ENCODE measurements at places on chromosomes 16 and 17. TPM values are rescaled to one million over a fixed set of nuclear protein-coding genes. Genes with fewer than 3 reads are reported as not detected.
A peak's percentile ranks its signal among the peaks of the same experiment; 100 is the strongest.

DNA sequence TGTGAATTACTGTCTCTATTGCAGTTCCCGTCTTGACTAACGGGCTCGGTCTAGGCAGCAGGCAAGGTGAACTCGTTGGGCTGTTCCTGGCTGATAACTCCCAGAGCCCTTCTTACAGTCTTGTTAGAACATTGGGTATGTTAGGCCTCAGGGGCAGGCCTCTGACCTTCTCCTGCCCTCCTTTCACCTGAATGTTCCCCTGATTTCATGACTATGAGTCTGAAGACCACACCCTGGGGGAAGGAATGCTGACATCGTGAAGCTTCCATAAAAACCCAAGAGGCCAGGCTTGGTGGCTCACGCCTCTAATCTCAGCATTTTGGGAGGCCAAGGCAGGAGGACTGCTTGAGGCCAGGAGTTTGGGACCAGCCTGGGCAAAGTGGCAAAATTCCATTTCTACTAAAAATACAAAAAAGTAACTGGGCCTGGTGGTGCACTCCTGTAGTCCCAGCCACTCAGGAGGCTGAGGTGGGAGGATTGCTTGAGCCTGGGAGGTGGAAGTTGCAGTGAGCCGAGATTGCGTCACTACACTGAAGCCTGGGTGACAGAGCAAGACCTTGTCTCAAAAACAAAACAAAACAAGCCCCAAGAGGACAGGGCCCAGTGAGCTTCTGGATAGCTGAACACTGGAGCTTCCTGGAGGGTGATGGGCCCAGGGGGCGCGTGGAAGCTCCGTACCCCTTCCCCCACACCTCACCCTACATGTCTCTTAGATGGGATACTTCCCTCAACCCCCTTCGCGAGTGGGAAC is 47.8 kb upstream of the FBXO47 start:
- DNase-seq, result no peak

DNA sequence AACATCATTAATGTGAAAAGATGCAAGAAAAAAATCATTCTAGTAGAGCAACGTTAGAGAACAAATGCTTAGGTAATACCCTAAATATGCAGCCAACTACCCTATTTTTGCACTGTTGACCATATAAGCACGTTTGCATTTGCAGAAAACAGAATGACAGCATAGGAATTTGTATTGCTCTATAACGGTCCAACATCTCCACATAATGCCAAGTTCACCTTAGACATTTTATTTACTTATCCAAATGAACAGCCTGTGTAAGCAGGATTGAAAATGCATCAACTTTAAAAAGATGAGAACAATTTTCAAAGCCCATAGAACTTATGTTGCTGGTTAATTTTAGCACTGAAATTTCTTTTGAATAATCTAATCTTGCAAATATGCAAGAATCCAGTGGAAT is 19.1 kb upstream of the RSL1D1 start:
- DNase-seq, result no peak

DNA sequence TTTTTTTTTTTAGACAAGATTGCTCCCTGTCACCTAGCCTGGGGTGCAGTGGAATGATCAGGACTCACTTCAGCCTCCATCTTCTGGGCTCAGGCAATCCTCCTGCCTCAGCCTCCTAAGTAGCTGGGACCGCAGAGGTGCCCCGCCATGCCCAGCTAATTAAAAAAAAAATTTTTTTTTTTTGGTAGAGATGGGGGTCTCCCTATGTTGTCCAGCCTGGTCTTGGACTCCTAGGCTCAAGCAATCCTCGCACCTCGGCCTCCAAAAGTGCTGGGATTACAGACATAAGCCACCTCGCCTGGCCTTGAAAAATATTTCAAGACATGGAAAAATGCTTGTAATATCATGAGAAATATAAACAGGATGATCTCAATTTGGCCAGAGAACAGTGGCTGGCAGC is 42.9 kb downstream of the HAPSTR1 start:
- DNase-seq, result no peak

DNA sequence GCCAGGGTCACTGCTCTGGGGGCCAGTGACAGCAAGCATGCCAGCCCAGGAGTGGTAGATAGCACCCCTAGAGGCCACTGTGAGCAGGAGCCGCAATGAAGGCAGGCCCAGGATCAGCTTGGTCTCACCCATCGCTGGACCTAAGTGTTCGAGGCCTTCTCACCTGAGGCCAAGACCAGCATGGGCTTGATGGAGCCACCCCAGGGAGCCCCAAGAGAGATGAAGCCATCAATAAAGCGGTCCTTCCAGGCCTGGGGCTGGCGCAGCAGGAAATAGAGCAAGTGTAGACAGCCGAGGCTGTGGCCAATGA is 1.8 kb downstream of the LCAT start:
- DNase-seq, result peak; percentile 54

- peak; percentile 50 for DNase-seq
Measured at GRCh38 chr16:70428178-70428998, 10.5 kb downstream of the ST3GAL2 start.

GRCh38 chr16:12617401-12617819 is 186.3 kb downstream of the CPPED1 start:
- no peak for DNase-seq

DNA sequence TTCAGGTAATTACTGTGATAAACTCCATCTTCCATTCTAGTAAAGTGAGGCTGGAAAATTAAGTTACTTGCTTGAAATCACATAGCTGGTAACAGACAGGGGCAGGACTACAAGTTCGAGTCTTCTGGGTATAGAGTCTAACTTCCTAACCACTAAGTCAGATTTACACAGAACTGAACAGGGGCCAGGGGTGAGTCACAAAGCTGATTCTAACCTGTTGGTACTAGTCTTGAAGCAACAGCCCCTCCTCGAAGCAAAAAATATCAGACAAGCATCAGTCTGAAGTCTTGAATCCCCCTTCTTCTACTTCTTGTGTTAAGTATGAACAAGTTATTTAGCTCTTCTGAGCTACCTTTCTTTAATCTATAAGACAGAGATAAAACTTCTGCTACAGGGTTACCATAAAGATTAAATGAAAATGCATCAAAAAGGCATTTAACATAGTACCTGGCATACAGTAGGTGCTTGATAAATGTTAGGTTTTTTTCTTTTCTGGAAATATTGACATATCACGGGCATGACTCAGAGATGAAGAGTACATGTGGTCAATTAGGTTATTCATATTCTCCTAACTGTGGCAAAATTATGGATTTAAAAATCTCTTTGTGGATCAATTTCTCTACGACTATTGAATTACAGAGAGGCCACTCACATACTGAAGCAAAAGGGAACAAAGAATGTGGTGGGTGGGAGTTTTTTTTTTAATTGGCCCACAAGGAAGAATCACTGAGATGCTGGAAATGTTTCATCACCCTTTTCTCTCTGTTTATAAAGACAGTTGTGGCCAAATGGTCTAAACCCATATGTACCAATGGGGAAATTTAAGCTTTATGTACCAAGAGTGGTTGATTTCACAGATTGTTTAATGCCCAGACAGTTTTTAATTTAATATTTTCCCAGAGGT is 266.9 kb upstream of the DYNLRB2 start:
- no peak for DNase-seq

GRCh38 chr17:45316434-45317110 is at the start of gene MAP3K14:
TSS of gene MAP3K14 (minus strand) at chr17:45317020. CDS start at chr17:45290745, 26,275 bp downstream.
- DNase-seq, result peak; percentile 79

DNA sequence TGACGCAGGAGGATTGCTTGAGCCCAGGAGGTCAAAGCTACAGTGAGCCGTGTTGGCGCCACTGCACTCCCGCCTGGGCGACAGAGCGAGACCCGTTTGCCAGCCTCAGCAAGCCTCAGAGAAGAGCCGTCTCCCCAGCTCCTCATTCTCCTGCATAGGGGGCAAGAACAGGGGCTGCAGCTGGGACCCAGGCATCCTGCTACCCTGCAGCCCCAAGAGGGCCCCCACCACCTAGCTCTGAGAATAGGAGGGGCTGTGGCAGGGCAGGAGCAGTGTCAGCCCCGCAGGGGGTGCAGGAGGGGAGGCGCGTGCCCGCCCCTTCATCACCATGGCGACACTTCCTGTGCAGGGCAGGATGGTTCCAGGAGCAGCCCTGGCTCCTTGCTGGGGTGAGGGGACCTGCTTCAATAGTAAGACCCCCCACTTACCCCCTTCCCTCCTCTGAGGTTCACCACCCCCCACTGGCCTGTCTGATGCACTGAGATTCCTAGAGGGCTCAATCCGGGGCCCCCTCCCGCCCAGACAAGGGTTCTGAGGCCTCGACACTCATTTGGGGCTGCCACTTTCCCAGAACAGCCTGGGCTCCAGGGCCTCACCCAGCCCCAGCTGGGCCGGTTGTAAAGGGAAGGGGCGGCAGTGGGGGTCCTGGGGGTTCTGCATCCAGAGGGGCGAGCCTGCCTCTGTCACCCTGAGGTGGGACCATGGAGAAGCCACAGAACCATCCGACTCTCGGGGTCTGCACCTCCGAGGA is 20.2 kb downstream of the VASN start:
- peak; percentile 48 for DNase-seq

DNA sequence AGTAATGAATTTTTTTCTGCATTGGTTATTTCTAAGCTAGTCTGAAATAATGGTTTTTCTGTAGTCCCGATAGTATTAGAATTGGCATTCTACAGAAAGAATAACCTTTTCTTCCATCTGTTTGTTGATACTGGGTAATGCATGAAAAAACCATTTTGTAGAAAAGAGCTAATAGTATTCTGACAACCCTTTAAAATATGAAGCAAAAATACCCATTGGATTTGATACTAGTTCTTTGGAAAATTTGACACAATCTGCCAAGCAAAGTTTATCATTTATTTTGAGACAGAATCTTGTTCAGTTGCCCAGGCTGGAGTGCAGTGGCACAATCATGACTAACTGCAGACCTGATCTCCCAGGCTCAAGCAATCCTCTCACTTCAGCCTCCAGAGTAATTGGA is 366.8 kb upstream of the MON1B start:
- DNase-seq, result no peak

GRCh38 chr17:34776456-34777443 is 184.5 kb downstream of the CCT6B start:
- DNase-seq, result no peak

DNA sequence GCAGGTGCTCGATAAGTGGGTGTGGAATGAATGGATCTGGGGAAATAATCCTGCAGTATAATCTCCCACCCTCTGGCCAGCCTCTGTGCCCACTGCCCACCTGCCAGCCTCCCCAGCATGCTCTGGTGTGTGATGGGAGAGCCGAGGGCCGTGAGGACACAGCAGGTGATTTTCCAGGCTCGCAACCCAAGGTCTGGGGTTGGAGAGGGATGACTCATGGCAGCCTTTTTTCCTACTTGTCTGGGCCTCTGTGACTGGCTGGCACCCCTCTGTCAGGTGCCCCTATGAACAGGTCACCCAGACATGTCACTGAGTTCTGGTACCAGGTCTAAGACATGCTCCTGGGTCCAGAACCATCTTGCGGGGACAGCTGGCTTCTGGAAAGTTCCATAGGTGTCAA is 385.7 kb upstream of the TNRC6C start:
- DNase-seq, result no peak

- DNase-seq, result peak; percentile 83
Measured at GRCh38 chr16:87713451-87714229, 52.1 kb downstream of the KLHDC4 start.

GRCh38 chr16:11634312-11634711 is 33.9 kb upstream of the SNN start:
- DNase-seq, result no peak

DNA sequence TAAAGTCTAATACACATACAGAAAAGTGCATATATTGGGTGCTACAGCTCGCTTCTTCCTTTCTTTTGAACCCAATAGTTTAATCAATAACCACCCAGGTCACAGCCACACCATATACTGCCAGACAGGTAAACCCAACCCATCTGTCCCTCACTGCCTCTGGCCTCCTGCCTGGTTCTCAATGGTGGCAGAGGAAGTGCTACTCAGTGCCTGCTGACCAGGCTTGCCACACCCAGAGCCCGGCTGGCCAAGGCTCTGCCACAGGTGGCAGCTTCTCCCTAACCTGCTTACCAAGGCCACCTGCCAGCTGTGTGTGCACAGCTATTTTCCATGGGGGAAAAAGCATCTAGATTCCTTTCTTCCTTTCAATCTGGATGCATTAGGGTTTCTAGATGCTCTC is 584 bp downstream of the PMP22 start:
- DNase-seq, result no peak

DNA sequence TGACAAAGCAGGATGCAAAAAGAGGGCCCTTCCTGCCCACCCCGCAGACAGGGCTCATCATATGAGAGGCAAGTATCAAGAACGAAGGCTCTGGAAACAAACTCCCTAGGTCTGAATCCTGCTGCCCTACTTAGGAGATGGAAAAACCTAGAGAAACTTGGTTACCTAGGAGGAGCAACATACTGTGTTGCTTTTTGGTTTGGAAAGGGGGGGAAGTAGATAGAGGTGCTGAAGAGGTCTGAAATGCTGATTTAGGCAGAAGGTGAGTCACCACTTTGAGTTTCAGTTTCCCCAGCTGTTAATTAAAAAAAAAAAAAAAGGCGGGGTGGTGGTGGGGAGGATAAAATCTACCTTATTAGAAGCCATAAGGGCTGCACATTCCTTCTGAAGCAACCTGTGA is 1.5 kb downstream of the N4BP1 start:
- DNase-seq, result peak; percentile 51

GRCh38 chr16:78775161-78775561 is 675.7 kb downstream of the WWOX start:
- DNase-seq, result no peak

GRCh38 chr17:43020030-43020621 is 2.1 kb downstream of the VAT1 start:
- DNase-seq, result no peak

GRCh38 chr17:59846394-59847165 is 46.2 kb downstream of the TUBD1 start:
- no peak for DNase-seq

DNA sequence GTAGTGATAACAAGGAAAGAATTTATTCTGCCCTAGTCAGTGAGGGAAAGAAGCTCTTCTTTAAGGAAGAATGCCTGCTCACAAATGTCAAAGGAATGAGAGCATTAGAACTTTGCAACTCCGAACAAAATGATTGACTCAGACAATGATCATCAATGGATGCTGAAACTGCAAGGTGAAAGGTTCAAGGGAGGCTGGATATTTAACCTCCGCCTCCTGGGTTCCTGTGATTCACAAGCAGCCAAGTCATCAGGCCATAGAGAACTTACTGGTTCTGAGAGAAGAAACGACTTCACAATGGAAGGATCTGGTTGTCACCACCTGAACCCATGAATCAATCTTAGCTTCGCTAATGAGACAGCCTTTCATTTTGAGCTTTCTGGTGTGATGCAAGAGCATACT is 16.0 kb upstream of the SCNN1B start:
- no peak for DNase-seq

DNA sequence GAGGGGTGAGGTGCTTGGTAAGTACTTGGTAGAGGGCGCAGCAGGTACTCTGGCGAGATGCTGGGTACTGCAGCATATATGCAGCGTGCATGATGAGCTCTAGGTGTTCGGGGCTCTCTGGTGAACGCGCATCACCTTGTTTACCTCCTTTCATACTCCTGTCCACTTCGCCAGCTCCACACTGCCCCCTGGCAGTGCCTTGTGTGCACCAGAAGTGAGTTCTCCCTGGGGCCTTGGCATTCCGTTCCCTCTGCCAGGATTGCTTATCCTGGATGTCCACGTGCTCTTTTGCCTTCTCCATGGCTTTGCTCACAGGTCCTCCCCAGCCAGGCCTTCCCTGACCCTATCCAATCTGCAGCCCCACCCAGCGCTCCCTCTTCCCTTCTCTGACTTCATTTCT is 154.2 kb downstream of the MRM1 start:
- peak; percentile 57 for DNase-seq

- no peak for DNase-seq
Measured at GRCh38 chr16:86783636-86784626, 205.6 kb downstream of the FOXL1 start.

Gene MFAP4
- total RNA-seq, result not detected

Gene ZNF469
- total RNA-seq, result 0.66 TPM

Gene MYL4
- total RNA-seq, result not detected

Gene CHAD
- not detected for total RNA-seq

Gene NETO2
- 4.1 TPM for total RNA-seq

Gene KRT39
- not detected for total RNA-seq

Gene LRRC37A
- 2.8 TPM for total RNA-seq

Gene CCL13
- not detected for total RNA-seq

Gene KRTAP16-1
- total RNA-seq, result not detected
